Hematopoietic multipotent progenitor cell treated with erythropoietin and hydrocortisone succinate and interleukin-3 and kit ligand, for 4 days (in vitro differentiated cells): ENCODE measurements at places on chromosomes 2 and 18.

- no peak for DNase-seq
These were observed 68.6 kb downstream of the TGOLN2 start for GRCh38 chr2:85259101-85259590.

DNA sequence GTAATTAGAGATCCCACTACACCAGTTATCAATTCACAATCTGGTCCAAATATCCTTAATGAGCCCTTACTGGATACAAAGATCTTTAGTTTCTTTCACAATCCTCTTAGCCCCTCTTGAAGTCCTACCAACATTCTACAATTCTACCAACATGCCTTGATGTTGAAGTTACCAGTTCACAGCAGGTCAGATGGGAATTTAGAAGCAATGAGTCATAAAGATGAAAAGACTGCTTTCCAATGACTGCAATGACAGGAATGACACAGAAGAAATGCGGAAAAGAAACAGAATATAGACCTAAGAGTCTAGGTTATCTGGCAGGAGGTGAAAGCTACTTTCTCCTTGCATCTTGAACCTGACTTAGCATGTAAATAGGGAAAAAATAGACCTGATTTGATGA lies 24.5 kb downstream of the RTTN start:
- DNase-seq, result no peak

DNA sequence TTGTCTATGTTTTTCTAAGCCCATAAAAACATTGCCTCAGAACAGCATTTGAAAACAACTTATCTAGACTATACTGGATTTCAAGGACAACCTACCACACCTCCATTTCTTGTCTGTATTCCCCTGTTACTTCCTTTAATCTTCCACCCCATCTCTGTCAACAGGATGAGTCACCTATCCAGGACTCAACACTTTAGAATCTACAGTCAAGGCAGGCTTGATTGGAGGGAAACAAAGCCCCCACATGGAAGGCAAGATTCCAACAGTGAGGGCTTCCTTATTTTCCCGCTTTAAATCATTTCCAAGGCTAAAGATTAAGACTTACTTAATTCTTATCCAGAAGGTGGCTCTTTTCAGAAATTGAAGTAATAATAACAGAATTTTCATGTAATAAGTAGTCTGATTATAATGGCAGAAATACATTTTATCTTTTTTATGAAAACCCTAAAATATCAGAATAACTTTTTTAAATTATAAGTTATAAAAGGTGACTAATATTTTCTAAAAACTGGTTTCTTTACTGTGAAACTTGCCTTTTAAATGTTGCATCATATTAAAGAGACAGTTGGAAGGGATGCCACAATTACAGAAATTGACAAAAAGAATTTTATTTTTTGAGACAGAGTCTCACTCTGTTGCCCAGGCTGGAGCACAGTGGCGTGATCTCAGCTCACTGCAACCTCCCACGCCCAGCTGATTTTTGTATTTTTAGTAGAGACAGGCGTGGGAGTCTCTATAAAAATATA lies 138.7 kb upstream of the CCDC150 start:
- no peak for DNase-seq

DNA sequence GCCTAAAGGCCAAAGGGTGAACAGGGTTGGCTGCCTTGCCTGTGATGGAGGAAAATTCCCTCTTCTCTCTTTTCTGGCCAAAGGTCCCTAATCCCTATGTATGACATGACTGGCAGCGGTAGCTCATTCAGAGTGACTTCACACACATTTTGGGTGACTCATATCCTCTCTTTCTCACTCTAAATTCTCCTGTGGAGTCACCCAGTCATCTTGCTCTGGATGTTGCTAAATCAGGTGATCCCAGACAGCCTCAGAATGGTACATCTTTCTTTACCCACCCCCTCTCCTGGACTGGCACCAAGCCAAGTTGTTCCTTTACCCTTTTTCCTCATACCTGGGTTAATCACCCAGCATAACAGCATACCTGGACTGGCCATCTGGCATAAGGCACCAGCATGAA lies 77.2 kb downstream of the NEURL3 start:
- no peak for DNase-seq

GRCh38 chr18:12361770-12362378 lies 15.2 kb downstream of the AFG3L2 start:
- DNase-seq, result peak; percentile 88

GRCh38 chr18:77131652-77132368 lies 773 bp downstream of the MBP start:
- peak; percentile 85 for DNase-seq

- no peak for DNase-seq
These were observed 46.9 kb upstream of the EFEMP1 start for GRCh38 chr2:55970500-55970899.

DNA sequence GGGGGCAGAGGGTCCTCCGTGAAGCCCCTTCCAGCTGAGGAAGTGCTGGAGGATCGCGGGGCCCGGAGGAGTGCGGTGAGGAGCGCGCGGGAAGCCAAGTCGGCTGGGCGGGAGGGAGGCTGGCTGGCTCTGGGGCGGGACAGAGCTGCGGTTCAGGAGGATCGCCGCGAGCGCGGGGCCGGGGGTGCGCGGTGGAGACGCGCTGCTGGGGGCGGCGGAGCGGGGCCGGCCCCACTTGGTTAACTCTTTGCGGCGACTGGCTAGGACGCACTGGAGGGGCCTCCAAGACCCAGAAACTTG lies 464 bp downstream of the CYBRD1 start:
- DNase-seq, result peak; percentile 67

GRCh38 chr2:120499784-120500495 lies 154.0 kb downstream of the INHBB start:
- DNase-seq, result no peak

- no peak for DNase-seq
These were observed 49.3 kb downstream of the CD8B2 start for GRCh38 chr2:106536490-106536889.

- DNase-seq, result no peak
These were observed 84.8 kb upstream of the BCL2L11 start for GRCh38 chr2:111035830-111036441.

- no peak for DNase-seq
These were observed 31.6 kb upstream of the GPR155 start for GRCh38 chr2:174518395-174518794.

- DNase-seq, result peak; percentile 53
These were observed 1.1 kb upstream of the CEP192 start for GRCh38 chr18:12990123-12990475.

GRCh38 chr2:83459456-83459855 lies 999.6 kb downstream of the SUCLG1 start:
- no peak for DNase-seq

DNA sequence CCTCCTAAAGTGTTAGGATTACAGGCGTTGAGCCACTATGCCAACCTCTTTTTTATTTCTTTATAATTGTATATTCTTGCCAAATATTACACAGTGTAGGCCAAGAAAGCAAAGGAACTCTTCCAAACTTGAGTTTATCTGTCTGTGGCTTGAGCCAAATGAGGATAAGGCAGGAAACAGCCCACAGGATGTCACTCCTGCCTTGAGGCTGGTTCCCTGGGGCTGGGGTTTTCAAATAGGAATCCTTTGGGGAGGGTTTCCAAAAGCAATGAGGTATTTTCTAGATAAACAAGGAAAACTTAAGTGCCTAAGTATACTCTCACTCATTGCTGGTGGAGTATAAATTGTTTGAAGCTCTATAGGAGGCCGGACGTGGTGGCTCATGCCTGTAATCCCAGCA lies 56.4 kb downstream of the ADCY3 start:
- no peak for DNase-seq

DNA sequence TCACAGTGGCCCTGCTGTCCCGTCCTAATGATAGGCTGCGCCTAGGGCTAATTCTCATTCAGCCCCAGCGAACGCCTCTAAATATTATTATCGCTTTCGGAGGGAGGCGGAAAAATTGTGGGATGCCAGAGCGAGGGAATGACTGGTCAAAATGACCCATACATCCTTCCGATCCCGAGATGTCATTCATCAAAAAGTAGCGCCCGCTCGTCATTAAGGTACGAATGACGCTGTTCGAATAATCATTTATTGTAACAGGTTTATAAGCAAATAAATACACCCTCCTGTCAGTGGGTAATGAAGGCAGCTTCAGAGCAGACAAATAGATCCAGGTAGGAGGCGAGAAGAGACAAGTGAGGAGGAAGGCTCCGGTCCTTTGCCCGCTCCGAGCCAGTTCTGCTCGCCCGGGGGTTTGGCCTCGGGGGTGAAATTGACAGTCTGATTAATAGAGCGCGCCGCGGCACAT lies at the start of gene EVX2:
Gene EVX2 (minus strand): TSS at position 167 of the 466 bp plus-strand sequence. CDS start 186 bp downstream, outside the sequence.
- DNase-seq, result no peak

GRCh38 chr2:44833171-44834069 lies 108.1 kb upstream of the SIX3 start:
- no peak for DNase-seq

GRCh38 chr2:151239624-151240023 lies 22.0 kb downstream of the RBM43 start:
- DNase-seq, result no peak

GRCh38 chr2:177771191-177771590 lies 301.4 kb downstream of the PDE11A start:
- no peak for DNase-seq

DNA sequence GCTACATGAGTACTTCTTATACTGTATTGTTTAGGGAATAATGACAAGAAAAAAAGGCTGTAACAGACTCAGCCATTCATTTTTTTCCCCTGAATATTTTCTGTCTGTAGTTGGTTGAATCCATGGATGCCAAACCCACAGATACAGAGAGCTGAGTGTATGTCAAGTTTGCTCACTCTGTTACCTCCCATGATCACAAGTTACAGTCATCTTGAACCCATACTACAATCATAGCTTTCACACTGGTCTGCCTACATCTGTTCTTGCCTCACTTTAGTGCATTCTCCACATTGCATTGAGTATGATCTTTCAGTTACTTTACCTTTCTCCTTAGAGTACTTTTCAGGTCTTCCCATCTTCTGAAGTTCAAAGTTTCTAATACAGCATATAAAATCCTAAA lies 94.0 kb downstream of the BIRC6 start:
- no peak for DNase-seq

- DNase-seq, result no peak
These were observed 47.0 kb downstream of the CAB39 start for GRCh38 chr2:230759481-230760167.

DNA sequence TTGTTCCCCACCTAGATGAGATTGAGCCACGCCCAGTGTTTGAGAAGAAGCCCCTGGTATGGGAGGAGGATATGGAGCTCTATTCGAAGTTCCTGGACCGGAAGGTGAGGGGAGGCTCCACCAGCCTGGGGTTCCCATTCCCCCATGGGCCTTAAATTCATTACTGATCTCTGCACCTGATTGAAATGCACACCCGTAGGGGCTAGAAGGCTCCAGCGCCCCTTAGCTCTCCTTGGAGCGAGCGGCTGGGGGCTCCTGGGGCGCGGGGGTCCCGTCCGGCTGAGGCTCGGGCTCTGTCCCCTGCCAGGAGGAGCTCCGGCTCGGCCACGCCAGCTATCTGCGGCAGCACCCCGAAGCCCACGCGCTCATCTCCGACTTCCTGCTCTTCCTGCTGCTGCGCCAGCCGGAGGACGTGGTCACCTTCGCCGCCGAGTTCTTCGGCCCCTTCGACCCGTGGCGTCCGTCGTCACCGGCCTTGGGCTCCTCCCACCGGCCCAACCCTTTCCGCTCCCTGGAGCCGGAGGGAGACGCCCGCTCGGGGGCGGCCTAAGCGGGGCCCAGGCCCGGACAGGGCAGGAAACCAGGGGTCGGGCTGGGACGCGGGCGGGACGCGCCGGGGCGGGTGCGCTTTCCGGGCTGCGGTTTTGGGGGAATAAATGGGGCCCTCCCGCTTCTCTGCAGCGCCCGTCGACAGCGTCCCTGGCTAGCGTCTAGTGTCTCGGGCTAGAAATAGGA lies 10.9 kb downstream of the CATIP start:
- peak; percentile 98 for DNase-seq

DNA sequence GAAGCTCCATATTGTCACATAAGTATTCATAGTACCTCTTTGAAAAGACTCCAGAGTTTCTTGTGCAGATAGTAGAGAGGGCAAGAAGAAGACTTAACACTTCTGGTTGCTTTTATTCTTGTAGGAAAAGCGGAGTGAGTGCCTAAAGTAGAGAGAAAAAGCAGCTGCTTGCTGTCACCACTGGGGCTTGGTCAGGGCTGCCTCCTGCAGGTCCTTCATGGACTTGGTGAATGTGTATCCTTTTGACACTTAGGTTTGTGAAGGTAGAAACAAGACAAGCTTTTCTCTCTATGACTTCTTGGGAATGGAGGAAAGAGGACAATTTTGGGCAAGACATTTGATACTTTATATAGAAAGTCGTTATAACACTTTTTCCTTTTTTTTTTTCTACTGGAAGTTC lies 312.8 kb upstream of the FANCL start:
- DNase-seq, result peak; percentile 32

- DNase-seq, result no peak
These were observed 622.6 kb downstream of the CNTNAP5 start for GRCh38 chr2:124647663-124648062.

- no peak for DNase-seq
These were observed 121.8 kb upstream of the RIOK3 start for GRCh38 chr18:23331091-23331920.

DNA sequence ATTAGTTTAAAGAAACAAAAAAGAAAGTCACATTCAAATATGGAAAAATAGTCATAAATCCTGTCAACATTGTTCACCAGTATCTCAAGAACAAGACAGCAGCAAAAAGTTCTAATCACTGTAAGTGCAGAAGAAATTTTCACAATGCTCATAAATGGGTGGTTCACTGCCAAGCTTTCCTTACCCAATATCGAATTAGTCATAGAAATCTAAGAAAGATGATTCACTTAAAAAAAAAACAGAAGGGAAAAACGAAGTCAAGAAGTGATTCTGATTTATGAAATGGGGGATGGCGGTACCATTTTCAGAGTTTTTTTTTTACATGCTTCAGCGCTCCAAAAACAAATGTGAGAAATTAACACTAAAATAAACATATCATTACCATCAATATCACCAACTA lies 156.7 kb downstream of the EXOC6B start:
- DNase-seq, result no peak

DNA sequence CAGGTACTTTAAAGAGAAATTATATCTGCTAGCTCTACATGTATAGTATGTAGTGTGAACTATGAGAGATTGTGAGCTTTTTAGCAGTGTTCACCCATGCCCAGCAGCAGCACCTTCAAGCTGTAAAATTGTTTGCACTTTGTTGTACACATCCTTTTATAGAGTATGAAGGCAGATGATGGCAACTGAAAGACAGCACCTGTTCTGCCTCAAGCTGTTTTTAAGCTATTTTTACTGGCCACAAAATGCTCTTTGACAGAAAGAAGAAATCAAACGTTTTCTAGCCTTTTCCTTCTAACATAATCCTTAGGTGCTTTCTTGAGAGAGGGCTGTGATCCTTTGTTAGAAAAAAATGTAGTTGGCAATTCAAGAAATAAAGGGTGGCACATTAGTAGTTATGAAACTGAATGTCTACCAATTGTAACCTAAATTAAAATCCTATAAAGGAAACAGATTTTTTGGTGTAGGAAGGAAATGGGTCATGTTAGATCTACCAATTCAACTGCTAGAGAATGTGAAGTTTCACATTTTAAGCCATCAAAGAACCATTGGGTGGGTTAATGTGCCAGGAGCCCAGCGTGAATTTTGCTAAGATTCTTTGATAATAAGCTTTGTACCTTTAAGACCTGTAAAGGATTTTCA lies 59.5 kb downstream of the R3HDM1 start:
- no peak for DNase-seq
